ENCODE measurements at places on chromosomes 4 and X.
A peak's percentile ranks its signal among the peaks of the same experiment; 100 is the strongest.

DNA sequence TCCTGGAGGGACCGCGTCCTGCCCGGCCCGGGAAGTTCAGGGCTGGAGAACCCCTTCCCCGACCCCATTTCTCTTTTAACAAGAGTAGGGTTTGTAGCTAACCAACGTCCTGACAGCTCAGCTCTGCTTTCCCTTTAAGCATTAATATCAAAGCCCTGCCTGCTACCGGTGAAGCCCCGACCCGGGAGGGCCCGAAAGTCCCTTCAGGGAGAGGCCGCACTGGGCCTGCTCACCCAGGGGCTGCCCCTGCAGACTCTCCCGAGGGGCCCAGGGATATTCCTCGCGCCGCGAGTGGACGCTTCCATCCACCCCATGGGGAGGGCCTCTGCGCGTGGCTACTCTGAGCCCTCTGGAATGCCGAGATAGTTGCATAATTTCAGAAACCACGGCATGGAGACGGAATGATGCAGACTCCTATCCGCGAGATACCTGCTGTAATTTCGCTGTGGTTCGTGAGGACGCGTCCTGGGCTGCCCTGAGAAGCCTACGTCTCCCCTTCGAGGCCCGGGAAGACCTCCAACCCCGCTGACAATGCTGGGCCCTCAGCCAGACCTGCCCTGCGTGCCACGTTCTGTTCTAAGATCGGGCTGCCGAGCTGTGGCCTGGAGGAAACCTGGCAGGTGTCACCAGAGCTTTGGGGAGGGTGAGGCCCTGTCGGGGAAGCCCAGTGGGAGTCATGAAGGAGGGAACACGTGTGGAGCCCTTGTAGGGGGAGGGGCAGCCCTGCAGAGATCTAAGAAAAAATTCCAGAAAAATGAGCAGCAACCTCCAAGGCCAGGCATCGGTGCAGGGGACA is 999 bp upstream of the CTBP1 start:
- DNase-seq: no peak

DNA sequence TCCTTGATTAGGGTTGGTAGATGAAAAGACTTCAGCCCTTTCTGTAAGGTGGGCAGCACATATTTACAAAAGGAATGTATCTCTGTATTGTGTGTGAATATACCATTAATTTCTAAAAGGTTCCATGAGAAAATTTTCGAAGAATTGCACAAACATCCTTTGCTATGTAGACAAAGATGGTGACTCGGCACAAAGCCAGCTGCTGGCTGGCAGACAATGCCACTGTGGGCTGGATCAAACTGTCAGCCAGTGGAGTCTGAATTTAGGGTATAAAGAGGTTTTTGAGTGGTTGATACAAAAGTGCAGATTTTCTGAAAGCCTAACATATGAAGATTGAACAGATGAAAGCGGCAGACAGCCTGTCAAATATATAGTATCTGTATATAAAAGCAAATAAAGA is 5.6 kb upstream of the TXK start:
- DNase-seq: peak; percentile 32

- no peak for DNase-seq
Measured at GRCh38 chr4:86965019-86965976, 30.5 kb downstream of the AFF1 start.

GRCh38 chrX:29952016-29952415 is 263.3 kb upstream of the MAGEB2 start:
- DNase-seq: peak; percentile 5

GRCh38 chrX:154718616-154719015 is 32.3 kb downstream of the GAB3 start:
- no peak for DNase-seq

GRCh38 chrX:114028907-114029662 is 554.8 kb upstream of the HTR2C start:
- DNase-seq: no peak

- DNase-seq: peak; percentile 1
Measured at GRCh38 chr4:71732066-71732465, 51.8 kb downstream of the GC start.

GRCh38 chr4:95061220-95061619 is 303.5 kb downstream of the BMPR1B start:
- peak; percentile 9 for DNase-seq

Data from IMR-90 (cell line).